ENCODE measurements at places on chromosomes 16 and 17.

DNA sequence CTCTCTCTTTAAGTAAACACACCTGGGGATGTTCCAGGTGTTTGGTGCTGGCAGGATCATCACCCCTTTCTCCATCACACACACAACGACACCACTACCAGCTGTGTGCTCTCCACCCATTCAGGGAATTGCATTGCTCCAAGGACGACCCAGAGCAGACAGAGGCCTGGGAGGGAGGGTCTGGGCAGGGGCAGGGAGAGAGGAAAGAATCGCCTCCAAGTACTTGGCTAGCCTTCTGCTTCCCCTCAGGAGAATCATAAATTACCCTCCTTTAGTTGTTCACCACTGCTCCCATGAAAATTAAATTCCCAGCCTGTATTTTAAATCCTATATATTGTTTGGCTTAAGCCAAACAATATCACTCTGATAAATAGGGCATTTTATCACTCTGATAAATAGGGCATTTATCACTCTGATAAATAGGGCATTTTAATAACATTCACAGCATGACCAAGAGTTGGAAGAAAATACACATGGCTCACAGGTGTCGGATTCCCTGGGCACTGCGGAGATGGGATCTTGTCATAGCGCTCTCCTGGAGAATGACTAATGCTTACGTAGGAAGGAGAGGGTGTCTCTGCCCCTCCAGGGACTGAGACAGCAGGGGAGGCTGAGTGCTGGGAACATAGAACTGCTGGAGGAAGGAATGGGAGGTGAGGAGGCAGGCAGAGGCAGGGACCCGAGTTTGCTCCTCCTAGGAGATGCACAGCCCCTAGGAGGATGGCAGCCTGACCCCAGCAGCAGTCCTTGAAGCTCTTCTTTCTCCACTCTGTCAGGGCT is 673.6 kb downstream of the HS3ST4 start:
- DNase-seq, result no peak

- no peak for DNase-seq
Observed at GRCh38 chr17:48053758-48054237, 5.6 kb downstream of the NFE2L1 start.

DNA sequence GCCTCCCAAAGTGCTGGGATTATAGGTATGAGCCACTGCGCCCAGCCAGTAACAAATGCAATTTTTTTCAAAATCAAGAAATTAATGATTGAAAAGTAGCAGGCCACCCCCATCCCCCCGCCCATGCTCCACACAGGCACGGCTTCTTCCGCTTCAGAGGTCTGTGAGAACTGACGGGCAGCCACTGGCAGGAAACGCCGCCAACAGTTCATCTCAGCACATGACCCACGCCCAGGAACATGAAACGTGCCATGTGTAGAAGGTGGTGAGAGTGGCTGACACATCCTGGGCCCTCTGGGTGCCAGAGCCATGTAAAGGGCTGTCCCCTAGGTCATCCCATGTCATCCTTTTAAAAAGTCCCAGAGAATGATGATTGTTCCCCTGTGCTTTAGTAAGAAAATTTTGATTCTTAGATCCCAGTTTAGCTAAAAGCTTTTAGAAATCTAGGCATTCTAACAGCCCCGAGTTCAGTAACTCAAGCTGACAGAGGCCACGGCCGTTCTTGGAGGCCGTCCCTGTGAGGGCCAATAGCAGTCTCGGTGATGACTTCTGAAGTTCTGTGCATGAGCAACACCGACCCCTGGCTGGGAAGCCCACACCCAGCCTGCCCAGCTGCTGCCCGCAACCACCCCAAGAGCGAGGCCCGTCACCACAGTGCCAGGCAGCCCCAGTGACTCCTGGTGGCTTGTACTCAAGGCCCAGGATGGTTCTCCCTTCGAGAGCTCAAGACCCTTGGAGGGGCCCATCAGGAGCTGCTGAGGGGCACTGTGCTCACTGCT is 52.1 kb downstream of the KLHDC4 start:
- DNase-seq, result peak; percentile 91

DNA sequence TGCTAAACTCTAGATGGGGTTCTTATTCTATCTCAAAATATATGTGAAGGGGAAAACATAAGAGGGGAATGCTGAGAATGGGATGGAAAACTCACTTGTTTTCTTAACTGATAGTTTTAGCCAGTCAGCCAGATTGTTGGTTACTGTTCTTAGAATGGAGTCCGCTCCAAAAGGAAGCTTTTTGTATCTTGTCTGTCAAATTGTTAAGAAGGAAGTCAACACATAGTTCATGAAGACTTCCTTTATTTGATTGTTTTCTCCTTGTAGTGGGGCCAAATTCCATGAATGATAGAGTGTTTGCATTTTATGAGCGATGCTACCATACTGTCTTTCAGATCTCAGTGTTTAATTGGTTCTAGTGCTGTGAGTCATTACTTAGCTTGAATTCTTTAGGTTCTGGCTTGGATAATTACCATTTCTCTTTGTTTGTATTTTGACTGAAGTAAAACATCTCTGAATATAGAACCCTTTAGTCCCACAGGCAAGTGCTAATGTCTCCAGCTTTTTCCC is 98.3 kb upstream of the GOT2 start:
- no peak for DNase-seq

- no peak for DNase-seq
Observed at GRCh38 chr16:6864244-6864643, 468.4 kb upstream of the RBFOX1 start.

DNA sequence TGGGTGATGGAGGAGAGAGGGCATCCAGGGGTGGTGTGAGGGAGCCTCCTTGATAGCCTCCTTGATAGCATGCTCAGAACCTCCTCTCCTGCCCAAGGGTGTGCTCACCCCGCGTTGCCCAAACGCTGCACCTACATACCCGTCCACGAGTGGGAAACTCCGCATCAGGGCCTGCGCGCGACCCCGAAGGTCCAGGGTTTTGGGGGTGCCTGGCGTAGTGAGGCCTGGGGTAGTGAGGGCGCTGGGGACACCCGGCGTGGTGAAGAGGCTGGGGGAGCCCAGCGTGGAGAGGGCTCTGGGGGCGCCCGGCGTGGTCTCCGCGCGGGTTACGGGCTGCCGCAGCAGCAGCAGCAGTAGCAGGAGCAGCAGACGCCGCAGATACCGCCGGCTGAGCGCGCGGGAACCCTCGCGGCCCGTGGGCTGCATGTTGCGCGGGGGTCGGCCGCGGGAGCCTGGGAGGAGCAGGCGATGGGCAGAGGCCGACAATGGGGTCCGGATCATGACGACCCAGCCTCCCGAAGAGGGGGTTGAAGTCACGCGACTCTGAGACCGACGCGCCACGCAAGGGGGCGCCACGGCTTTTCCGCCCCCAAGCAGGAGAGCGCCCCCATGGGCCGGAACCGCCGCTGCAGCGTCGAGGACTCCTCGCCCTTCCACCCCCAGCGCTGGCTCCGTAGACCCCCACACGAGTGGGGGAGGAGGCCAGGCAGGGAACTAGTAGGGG is at the start of gene DPEP3:
TSS of gene DPEP3 (minus strand) at position 545 of the 724 bp plus-strand sequence. CDS start at position 426, 119 bp downstream.
- no peak for DNase-seq

DNA sequence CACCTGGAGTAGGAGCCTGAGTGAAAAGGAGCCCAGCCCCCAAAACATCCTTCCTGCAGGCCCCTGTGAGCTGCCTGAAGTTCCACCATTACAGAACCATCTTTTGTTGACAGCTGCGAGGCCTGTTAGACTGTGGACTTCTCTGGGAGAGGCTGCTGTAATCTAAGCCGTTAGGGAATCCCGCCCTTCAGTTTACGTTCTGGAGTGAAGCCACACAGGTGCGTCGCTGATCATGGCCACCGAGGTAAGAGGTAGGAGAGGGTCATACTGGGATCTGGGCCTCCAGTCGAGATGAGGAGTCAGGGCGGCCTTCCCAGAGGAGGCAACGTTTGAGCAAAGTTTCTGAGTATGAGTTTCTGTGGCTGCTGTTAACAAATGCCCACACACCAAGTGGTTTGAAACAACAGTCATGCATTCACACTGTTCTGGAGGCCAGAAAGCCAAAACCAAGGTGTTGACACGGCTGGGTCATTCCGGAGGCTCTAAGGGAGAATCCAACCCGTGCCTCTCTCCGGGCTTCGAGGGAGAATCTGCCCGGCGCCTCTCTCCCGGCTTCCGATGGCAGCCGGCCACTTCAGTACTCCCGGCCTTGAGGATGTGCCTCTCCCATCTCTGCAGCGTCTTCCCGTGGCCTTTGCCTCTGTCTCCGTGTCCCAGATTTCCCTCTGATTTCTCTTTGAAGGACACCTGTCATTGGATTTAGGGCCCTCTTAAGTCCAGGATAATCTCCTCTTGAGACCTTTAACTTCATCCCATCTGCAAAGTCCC is 26.6 kb upstream of the ATP2C2 start:
- DNase-seq, result no peak

- DNase-seq, result no peak
Observed at GRCh38 chr17:59627770-59628171, 8.1 kb downstream of the CLTC start.

GRCh38 chr17:35051183-35051578 is 12.3 kb downstream of the RFFL start:
- DNase-seq, result peak; percentile 50

GRCh38 chr17:78665952-78666920 is 89.0 kb upstream of the DNAH17 start:
- DNase-seq, result peak; percentile 45

DNA sequence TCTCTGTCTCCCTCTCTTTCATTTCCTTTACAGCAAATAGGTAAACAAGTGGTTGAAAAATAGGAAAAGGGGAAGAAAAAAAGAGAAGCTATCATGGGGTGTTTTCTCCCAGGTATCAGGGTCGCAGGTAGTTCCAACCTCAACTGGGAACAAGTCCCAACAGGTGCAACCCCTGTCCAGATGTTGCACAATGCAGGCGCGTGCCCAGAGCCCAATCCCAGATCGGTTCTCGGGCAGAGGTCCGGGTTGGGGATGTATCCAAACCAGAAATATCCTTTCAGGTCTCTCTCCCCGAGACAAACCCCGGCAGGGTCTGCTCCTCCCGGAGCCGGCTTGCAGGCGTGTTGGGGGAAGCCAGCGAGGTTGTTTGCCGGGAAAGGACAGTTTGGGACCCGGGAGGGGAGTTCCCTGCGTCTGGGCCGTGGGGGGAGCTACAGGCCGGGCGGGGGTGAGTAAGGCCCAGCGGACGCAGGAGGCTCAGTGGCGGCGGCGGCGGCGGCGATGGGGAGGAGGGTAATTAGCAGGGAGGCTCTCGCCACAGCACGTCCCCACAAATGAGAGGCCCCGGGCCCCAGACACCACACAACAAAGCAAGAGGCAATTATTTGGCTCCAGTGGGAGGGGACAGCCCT is 21.2 kb upstream of the SP6 start:
- no peak for DNase-seq

- DNase-seq, result no peak
Observed at GRCh38 chr16:80519189-80519588, 21.6 kb upstream of the DYNLRB2 start.

DNA sequence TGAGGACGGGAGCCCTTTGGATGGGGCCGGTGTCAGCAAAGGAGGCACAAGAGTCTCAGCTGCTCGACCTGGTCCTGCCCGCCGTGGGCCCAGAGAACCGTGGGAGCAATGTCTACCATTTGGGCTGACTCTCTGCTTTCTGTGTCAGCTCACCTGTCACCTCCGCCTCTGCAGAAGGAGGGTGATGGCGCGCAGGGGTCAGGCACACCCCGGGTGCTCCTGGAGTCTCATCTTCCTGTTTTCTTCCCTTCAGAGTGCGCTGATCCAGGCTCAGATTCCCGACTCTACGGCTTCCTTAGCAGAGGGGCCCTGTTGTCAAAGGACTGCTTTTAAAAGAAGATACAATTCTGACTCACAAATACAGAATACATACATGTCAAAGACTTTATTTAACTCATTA is 167.1 kb downstream of the BANP start:
- DNase-seq, result no peak

- DNase-seq, result no peak
Observed at GRCh38 chr16:543301-544164, 16.0 kb downstream of the CAPN15 start.

- no peak for DNase-seq
Observed at GRCh38 chr17:35617505-35617904, 30.4 kb downstream of the AP2B1 start.

Measured in OCI-LY7 (cell line).